Activated CD4-positive, alpha-beta T cell treated with anti-CD3 and anti-CD28 coated beads, Interleukin-2, amount 50 U/mL, for 24 hours (primary cell): ENCODE measurements at places on chromosomes 4 and X.

DNA sequence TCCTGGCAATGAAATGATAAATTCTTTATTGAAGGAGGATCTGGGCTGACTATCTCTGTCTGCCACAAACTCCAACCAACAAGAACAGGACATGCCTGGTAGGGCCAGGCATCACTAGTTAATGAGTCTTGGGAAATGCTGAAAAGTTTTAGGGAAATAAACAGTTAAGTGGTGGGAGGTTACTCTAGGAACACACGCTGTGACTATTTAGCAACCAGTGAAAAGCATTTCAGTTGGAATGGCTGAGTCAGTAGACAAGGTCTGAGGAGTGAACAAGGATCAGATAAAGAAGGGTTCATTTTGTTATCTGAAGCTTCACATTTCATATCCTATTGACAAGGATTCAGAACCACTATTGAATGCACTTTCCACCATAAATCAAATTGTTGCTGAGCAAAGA lies 394.9 kb upstream of the BOD1L1 start:
- no peak for DNase-seq

- DNase-seq: no peak
Observed at GRCh38 chr4:173426064-173426463, 27.1 kb upstream of the SCRG1 start.

- no peak for DNase-seq
Observed at GRCh38 chrX:18353931-18354368, 538 bp downstream of the SCML2 start.

- DNase-seq: no peak
Observed at GRCh38 chr4:183441276-183441675, 3.2 kb upstream of the CDKN2AIP start.

DNA sequence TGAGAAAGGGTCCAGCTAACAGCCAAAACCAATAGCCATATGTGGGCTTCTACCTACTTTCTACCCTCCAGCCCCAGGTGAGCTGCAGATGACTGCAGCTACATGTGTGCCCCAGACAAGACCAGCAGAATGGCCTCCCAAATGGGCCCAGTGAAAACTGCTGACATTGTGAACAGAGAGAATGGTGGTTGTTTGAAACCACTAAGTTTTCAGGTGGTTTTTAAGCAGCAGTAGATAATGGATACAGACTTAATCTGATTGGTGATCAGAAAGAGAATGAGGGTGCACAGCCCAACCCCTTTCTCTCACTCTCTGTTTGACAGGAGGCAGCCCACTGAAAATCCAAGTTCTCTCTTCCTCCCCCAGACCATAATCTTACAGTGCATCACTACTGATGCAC lies 42.5 kb upstream of the BBS12 start:
- DNase-seq: no peak

GRCh38 chr4:4216648-4217047 lies 10.1 kb downstream of the OTOP1 start:
- DNase-seq: no peak

- DNase-seq: no peak
Observed at GRCh38 chrX:64206556-64207162, 1.2 kb upstream of the AMER1 start.

- DNase-seq: peak; percentile 25
Observed at GRCh38 chr4:15702941-15703403, at the start of gene BST1. TSS of gene BST1 (plus strand) at chr4:15703065. CDS start at chr4:15703145, 80 bp downstream.

DNA sequence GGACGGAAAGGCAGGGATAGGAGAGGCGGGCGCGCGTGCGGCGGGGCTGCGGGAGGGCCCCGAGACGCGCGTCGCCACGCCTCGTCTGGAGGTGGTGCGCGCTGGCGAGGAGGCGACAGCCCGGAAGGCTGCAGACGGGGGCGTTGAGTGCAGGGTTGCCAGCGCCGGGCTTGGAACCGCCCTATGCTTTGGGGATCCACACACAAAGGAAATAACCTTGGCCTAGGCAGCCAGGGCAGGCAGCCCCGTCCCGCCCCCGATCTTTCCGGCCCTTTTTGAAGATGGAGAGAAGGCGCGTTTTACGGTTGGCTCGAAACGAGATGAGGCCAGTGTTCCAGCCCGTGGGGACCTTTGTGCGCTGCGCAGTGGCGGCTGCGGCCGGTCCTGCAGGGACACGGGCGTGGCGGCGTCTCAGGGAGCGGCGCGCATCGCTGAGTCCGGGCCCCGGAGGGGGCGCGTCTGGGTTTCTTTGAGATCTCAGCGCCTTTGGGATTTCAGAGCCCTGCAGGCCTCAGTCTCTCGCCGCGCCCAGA lies 50.8 kb upstream of the TRIM2 start:
- DNase-seq: peak; percentile 46

DNA sequence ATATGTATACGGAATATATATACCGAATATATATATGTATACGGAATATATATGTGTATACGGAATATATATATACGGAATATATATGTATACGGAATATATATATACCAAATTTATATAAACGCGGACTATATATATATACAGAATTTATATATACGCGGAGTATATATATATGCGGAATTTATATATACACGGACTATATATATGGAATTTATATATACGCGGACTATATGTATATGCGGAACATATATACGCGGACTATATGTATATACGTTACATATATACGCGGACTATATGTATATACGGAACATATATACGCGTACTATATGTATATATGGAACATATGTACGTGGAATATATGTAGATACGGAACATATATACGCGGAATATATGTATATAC lies 78.6 kb downstream of the ARHGAP36 start:
- DNase-seq: no peak

GRCh38 chr4:178280362-178280761 lies 838.1 kb upstream of the AGA start:
- no peak for DNase-seq

GRCh38 chr4:119490335-119490734 lies 138.3 kb downstream of the PDE5A start:
- DNase-seq: no peak

DNA sequence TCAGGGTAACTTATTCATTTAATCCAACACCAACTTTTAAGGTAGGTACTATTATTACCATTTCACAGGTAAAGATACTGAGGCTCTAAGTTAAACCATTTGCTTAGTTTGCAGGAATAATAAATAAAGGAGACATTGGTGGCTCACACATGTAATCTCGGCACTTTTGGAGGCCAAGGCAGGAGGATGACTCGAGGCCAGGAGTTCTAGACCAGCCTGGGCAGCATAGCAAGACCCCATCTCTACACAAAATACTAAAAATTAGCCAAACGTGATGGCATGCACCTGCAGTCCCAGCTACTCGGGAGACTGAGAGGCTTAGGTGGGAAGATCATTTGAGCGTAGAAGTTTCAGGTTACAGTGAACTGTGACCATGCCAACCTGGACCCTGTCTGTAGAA lies 37.7 kb downstream of the SULT1E1 start:
- DNase-seq: no peak

DNA sequence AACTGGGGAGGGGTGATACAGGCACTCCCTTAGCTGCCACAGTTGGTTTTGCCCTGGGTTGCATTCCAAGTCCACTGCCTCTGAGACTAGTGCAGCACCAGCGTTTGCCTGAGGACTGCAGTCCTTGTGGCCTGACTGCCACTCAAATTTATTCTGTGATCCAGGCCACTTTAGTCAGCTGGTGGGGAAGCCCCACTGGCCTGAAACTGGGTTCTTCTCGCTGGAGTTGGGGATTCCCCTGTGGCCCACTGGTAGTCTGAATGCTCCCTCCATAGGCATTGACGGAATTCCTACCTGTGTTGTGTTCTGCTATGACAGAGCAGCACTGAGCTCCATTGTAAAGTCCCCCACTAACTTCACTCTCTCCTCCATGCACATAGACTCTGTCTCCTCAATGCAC lies 63.8 kb downstream of the PTPN13 start:
- DNase-seq: no peak

DNA sequence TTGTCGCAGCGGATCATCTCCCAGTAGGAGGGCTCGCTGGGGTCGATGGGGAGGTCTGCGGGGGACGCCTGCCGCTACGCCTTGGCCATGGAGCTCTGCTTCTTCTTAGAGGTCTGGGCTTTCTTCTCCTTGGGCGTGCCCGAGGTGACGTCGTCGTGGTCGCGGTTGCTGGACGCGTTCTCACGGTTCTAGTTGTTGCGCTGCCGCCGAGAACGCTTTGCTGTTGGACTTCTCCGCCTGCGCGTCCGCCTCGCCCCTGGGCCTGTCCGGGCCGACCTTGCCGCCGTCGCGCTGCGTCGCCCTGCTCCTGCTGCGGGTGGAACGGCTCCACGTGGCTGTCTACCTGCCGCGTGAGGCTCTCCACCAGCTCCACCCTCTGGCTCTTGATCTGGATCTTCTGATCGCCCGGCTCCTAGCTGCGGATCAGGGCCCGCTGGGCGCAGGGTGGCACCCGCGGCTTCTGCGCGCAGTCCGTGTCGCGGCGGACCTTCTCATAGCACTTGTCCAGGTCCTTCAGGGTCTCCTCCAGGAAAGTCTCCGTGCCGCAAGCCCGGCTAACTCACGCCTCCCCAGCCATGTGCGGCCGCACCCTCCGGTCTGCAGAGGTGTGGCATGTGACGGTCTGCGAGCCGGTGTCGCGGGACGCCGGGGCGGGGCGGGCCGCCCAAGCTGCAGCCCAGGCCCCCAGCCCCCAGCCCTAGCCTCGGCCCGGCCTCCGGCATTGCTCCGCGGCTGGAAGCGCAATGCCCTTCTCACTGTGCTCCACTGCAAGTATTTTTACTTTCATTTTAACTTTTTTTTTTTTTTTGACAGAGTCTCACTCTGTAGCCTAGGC lies 40.5 kb upstream of the OGT start:
- peak; percentile 16 for DNase-seq

- DNase-seq: no peak
Observed at GRCh38 chrX:103066606-103067005, 2.6 kb upstream of the BEX1 start.

DNA sequence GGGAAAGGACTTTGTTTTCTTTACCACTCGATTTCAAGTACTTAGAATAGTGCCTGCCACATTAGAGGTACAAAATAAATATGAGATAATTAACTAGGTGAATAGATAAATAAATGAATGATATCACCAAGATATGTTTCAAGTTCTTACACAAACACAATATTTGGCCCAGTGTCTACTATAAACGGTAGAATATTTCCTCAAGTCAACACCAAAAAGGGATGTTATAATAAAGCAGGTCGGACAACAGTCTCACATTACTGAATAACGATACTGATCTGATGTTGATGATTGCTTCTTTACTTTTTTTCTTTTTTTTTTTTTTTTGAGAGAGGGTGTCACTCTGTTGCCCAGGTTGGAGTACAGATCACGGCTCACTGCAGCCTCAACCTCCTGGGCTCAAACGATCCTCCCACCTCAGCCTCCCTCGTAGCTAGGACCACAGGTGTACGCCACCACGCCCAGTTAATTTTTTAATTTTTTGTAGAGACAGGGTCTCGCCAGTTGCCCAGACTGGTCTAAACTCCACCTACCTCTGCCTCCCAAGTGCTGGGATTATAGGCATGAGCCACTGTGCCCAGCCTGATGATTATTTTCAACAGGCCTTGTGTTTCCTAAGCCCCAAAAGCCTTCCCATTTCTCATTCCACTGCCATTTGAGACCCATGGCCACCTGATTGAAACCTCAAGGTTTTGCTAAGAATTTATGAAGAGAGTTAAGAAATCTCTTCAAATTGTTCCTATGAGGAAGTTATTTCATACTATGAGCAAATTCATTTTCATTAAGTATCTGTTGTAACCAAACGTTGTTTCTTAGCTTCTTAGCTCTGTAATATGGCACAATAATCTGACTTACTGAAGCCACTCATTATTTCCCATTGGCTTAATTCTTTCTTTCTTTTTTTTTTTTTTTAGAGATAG lies 2.3 kb downstream of the MANBA start:
- no peak for DNase-seq
